Muscle of arm (tissue), 14 donors: ENCODE measurements at places on chromosomes 12 and 14. TPM values are rescaled to one million over a fixed set of nuclear protein-coding genes. Genes with fewer than 3 reads are reported as not detected.

IGF1 gene
- polyA plus RNA-seq: 34.7 TPM

- DNase-seq: no peak
Observed at GRCh38 chr12:9667403-9668160, 1.9 kb upstream of the CLEC2D start.

DNA sequence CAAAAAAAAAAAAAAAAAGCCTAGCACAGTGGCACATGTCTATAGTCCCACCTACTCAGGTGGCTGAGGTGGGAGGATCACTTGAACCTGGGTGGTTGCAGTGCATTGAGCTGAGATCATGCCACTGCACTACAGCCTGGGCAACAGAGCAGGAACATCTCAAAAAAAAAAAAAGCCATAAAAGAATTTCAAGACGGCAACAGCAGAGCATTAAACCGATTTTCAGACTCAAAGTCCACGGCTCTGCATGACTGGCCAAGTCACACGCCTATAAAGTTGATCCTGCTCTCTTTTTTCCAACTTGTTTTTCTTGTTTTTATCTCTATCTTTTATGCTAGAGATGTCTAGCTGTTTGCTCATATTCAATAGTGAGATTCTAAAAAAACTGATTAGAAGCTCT, 45.3 kb downstream of the FBXO34 start:
- no peak for DNase-seq

- no peak for DNase-seq
Observed at GRCh38 chr12:21323736-21324135, 11.0 kb downstream of the SLCO1A2 start.

G2E3 gene
- polyA plus RNA-seq: 16.1 TPM

DNA sequence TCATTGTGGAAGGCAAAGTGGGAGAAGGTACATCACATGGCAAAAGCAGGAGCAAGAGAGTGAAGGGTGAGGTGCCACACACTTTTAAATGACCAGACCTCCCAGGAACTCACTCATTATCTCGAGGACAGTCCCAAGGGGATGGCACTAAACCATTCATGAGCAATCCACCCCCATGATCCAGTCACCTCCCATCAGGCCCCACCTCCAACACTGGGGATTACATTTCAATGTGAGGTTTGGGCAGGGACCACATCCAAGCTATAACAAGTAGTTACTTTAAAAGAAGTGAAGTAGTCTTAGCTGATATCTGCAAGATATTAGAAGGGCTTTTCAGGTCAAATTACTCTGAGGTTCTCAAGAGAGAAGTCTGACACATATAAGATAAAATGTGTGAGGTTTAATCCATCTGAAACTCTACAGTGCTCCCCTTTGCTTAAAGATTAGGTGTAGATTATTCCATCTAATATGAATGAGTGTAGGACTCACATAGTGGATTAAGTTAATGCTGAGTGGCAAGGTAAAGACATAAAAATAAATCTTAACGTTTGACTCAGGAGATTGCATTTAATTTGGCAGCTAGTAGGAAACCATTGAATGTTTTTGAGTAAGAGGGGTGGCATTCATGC, 130.8 kb downstream of the TMX1 start:
- DNase-seq: no peak

DNA sequence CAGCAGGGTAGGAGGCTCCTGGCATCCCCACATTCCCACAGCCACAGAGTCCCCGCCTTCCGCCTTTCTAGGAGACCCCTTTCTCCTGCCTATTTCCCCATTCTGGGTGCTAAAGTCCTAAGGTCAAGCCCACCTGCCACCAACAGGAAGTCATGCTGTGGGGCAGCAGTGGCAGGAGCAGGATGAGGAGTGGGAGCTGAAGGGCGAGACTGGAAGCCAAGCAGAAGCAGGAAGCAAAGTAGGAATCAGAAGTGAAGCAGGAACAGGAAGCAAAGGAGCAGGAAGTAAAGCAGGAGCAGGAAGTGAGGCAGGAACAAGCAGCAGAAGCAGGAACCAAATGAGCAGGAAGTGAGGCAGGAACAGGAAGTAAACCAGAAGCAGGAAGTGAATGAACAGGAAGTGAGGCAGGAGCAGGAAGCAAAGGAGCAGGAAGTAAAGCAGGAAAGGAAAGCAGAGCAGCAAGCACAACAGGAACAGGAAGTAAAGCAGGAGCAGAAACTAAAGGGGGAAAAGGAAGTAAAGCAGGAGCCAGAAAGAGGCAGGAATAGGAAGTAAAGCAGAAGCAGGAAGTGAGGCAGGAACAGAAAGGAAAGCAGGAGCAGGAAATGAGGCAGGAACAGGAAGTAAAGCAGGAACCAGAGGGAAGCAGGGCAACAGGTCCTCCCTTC, 38.3 kb upstream of the RIMBP2 start:
- no peak for DNase-seq

DNA sequence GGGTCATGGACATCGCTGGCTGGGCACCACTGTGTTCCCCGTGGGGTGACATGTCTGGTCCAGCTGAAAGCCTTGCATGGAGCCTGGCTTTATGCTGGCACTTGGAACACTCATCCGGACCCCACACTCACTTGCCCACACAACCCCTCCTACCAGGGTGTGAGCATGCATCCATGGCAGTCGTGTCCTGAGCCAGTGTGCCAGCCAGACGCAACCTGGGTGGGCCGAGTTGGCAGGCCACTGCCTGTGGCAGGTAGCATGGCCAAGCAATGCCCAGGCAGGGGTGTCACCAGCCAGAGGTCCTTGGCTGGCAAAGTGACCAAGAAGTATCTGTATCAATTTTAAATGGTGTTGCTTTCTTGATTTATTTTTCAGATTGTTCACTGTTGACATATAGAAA, 141.7 kb downstream of the CCDC59 start:
- no peak for DNase-seq

SLCO1A2 gene
- polyA plus RNA-seq: not detected

TEAD4 gene
- polyA plus RNA-seq: 107 TPM

MYH7 gene
- 618 TPM for polyA plus RNA-seq

RERGL gene
- polyA plus RNA-seq: 1.0 TPM

GRCh38 chr12:41510470-41510869, 322.4 kb downstream of the PDZRN4 start:
- DNase-seq: no peak

- no peak for DNase-seq
Observed at GRCh38 chr12:85309125-85309566, 29.1 kb downstream of the ALX1 start.

DNA sequence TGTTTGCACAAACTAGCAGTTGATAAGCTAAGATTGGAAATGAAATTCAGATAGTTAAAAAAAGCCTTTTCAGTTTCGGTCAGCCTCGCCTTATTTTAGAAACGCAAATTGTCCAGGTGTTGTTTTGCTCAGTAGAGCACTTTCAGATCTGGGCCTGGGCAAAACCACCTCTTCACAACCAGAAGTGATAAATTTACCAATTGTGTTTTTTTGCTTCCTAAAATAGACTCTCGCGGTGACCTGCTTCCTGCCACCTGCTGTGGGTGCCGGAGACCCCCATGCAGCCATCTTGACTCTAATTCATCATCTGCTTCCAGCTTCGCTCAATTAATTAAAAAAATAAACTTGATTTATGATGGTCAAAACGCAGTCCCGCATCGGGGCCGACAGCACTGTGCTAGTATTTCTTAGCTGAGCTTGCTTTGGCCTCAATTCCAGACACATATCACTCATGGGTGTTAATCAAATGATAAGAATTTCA, 335.6 kb downstream of the TMEM121 start:
- DNase-seq: no peak

SCARB1 gene
- not detected for polyA plus RNA-seq

GRCh38 chr14:64554556-64554955, 4.8 kb downstream of the PPP1R36 start:
- DNase-seq: no peak

DNA sequence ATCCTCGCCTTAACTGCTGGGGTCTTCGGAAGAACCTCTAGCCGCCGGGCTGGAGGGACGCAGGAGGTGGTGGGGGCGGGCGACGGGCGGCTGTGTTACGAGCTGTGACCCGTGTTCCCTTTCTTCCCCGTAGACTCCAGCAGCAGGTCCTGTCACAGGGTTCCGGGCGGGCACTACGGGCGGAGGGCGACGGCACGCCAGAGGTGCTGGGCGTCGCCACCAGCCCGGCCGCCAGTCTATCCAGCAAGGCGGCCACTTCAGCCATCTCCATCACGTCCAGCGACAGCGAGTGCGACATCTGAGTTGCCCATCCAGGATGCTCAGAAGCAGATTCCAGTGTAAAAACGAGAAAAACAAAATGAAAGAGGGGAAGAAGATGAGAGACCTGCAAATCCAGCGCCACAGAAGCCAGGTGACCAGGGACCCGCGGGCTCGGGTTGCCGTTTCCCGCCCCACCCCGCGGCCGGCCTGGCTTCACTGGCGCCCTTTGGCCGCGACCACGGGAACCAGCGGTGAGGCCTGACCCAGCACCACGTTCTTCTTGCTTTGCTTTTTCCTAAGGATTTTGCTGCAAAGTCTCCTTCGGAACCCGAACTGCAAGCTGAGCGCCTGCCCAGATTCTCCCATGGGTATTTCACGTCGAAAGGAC, 2.1 kb downstream of the SIX6 start:
- no peak for DNase-seq

DNA sequence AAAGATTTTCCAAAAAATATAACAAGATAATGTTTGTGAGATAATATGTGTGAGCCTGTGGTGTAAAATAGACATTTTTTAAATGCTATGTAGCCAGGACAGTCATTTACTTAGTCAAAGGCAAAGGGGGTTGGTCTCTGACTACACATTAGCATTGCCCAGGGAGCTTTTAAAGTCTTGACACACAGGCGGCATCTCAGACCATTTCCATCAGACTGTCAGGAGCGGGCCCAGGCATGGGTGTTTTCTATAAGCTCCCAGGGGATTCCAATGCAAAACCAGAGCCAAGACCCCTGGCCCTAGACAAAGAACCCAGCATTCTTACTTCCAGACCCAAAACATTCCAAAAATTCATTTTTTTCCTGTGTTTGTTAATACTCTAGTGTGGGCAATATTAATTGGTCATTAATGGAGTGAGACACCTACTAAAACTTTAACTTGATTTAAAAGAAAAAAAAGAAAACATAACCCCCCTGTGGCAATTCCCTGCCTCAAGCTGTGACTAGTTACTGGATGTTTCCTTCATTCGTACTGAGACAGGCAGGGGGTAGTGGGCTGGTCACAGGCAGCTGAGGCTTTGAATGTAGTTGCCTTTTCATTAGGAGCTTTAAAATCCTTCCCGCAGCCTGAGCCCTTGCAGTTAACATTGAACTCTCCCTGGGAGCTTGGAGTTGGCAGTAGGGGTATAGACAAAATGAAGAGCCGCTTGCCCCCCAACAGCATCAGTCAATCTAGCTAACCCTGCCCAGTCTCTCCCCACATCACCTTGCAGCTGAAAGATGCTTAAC, 103.7 kb downstream of the CMKLR1 start:
- DNase-seq: no peak
